Psoas muscle (tissue), 8 donors: ENCODE measurements at places on chromosomes 1 and 21. TPM values are rescaled to one million over a fixed set of nuclear protein-coding genes. Genes with fewer than 3 reads are reported as not detected.
A peak's percentile ranks its signal among the peaks of the same experiment; 100 is the strongest.

- DNase-seq, result no peak
Observed at GRCh38 chr21:45780647-45781046, 137.1 kb downstream of the PCBP3 start.

DNA sequence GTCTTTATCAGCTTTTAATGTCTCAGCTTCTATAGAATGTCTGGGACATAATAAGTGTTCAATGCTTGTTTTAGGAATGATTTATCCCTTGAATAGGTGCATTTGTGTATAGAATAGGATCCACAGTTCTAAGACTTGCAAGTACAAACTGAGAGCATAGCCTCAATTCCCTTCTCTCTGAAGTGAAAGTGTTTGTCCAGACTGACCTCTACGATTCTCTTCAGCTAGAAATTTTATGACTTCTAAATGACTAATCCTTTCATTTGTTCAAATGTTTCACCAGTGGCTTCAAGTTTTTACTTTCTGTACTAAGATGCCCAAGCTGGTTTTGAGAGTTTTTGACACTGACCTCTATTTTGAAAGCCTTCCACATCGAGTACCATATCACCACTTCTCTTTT lies 608.2 kb upstream of the ADGRL4 start:
- DNase-seq, result no peak

DNA sequence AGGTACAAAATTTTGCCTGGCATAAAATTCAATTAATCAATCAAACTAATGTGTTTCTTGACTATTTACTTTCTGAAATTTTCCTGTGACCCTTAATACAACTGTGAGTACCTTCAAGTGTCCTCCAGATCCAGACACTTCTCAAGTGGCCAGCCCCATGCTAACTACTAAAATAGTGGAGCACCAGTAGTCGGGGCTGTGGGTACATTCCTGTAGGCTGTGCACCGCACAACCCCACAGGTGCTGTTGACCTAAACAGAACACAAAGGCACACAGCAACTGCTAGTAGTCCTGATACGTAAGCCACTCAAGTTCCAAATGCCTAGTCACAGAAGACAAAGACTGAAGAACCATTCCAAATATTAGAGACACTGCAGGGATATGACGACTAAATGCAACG lies 36.6 kb downstream of the TMEM50B start:
- no peak for DNase-seq

DNA sequence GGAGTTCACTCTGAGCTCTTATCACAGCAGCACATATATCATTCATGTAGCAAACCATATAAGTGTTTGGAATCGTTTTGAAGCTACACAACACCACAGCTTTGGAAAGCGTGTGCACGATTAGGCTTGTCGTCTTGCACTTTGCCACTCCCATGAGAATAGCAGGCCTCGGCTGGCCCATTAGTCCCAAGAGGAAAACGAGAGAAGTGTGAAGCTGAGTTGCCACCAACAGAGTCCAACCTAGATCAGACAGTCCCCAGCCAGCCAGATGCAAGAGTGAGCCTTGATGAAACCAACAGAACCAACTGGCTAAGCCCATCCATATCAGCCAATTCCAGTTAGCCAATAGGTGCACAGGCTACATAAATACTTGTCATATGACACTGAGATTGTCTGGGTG lies 238.4 kb downstream of the C1orf94 start:
- no peak for DNase-seq

DNA sequence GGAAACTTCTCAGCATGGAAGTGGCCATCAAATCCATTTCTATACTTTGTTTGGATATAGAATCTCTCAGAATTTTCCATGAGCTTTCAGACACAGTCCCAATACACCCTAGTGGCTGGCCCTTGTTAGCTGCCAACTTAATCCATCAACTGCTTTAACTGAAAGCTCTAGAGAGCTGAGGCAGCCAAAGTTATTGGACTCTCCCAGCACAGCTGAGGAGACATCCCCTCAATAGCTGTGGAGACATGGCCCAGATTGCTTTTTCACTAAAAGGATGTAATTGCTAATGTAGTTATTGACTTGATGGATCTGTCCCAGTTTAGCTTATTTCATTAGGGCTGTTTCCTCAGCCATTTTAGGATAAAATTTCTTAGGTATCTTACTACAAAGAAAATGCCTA lies 94.8 kb upstream of the PRMT6 start:
- DNase-seq, result no peak

GRCh38 chr1:169451218-169451824 lies 24.0 kb upstream of the CCDC181 start:
- no peak for DNase-seq

DNA sequence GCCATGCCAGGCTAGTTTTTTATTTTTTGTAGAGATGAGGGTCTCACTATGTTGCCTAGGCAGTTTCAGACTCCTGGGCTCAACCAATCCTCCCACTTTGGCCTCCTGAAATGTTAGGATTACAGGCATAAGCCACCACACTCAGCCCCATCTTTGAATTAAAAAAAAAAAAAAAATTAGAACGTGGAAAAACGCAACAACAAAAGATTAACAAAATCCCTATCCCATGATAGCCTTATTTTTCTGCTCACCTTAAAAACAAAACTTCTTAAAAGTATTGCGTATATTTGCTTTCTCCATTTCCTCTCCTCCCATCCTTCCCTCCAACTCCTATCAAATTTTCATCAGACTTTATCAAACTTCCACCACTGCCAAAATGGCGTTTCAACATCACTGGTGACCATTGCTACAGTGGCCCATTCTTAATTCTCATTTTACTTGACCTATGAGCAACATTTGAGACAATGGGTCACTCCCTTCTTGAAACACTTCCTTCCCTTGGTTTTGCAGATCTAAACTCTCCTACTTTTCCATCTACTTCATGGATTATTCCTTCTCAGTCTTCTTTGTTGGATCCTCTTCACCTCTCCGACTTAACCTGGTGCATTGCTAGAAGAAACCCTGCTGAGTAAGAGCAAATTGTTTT lies 579 bp upstream of the ZNF684 start:
- no peak for DNase-seq

GRCh38 chr1:84795213-84795612 lies 97.8 kb downstream of the LPAR3 start:
- no peak for DNase-seq

DNA sequence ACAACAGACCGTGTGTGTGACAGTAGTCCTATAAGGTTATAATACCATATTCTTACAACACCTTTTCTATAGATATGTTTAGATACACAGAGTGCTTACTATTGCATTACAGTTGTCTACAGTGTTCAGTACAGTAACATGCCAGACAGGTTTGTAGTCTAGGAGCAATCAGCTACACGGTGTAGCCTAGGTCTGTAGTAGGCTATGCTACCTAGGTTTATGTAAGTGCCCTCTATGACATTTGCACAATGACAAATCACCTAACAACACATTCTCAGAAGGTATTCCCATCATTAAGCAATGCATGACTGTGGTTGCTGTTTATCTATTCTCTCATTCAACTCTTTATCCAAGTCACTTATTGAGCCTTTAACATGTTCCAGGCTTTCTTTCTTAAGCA lies 1.8 kb upstream of the WLS start:
- no peak for DNase-seq

- DNase-seq, result no peak
Observed at GRCh38 chr1:208235356-208235981, 8.7 kb downstream of the PLXNA2 start.

DNA sequence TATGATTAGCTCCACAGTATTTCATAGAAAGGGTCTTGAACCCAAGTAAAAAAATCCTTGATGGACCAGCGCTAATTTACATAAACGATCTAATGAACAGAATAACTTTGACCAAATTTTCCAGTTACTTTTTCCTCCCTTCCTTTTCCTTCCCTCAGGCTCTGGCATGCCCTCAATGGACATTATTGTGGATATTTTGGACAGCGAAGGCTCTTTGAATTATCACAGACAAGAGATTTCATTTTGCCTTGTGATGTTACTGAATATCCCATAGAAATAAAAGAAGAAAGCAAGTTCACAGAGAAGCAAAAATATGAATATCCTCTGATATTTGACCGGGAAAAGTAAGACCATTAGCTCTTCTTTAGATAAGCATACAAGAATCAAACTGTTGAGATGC lies 60.3 kb upstream of the EXO1 start:
- no peak for DNase-seq

- DNase-seq, result no peak
Observed at GRCh38 chr21:8991088-8991907, 1530.1 kb upstream of the TPTE start.

- no peak for DNase-seq
Observed at GRCh38 chr1:91863498-91863897, 22.5 kb downstream of the TGFBR3 start.

DNA sequence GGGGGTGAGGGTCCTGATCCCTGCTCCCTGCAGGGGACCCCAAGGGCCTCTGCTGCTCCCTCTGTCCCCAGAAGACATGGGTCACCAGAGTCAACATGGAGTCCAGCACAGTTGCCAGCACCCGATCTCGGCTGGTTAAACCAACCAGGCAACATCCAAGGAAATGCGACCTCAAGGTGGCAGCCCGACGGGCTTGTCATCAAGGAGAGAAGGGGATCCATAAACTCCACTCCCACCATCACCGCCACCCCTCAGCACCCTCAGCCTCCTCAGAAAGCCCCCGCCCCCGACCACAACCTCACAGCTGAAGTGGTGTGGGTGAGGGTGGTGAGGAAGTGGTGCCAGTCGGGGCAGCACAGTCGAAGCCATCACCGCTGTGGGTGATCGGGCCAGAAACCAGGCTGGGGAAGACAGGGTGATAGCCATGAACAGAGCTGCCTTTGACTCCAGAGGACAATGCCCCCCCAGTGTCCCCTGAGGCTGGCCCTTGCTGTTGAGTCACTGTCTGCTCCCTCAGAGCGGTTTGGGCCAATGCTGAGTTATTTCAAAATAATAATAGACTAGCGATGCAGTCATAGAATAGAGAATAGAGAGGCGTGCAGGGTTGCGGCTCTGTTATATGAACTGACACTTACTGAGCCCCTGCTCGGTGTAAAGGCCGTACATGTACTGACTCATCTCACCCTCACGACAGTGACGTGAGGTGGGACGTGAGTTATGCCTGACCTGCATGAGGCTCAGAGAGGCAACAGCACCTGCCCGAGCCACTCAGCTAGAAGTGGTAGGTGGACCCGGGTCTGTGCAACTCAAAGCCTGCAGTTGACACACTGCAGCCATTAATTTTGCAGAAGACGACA lies 88.7 kb upstream of the IFFO2 start:
- no peak for DNase-seq

GRCh38 chr1:153509036-153509435 lies 26.8 kb downstream of the S100A6 start:
- DNase-seq, result no peak

GRCh38 chr1:90704817-90705216 lies 12.3 kb downstream of the BARHL2 start:
- no peak for DNase-seq

- no peak for DNase-seq
Observed at GRCh38 chr1:68426594-68426993, 23.2 kb downstream of the RPE65 start.

DNA sequence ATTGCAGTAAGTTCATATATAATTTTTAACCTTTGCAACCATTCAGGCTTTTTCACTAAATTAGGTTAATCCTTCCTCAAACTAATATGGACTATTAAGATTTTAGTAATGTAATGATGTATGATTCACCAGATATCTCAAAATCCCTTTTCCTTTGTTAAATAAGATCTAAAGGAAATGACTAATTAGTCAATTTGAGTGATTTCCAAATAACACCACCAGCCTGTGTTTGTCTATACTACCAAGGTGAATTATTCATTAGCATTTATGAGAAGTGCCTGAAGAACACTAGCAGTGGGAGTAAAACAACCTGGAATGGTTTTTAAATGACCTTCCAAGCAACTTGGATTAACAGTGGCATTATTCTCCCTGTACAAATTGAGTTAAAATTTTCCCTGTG lies 670.6 kb upstream of the PKN2 start:
- DNase-seq, result no peak

DNA sequence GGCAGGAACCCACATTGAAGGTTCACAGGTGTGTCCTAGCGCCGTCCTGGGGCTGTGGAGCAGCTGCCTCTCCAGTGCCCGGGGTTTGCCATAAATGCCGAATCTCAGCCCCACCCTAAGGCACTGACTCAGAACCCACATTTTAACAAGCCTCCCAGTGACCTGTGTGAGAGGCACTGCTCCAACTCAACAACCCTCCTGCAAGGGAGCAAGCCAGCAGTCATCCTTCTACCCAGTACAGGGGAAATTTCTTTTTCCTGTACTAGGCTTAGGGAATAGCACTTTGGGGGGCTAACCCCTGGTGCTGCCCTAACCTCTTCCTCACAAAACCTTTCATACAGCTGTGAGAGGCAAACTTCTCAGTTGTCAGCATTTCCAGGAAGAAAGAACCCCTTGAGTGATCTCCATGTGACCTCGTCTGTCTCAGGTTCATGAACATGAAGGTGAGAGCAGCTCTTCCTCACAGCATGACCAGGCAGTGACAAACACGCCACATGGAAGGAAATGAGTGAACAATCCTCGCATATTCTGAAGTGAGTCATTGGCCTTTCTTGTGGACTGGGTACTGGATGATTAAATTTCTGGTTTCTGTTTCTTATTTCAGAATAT lies 11.4 kb upstream of the BCAR3 start:
- DNase-seq, result no peak

GRCh38 chr1:109775398-109775797 lies 11.7 kb upstream of the EPS8L3 start:
- no peak for DNase-seq

GRCh38 chr1:4657960-4658541 lies 3.6 kb downstream of the AJAP1 start:
- DNase-seq, result peak; percentile 62

OR10J1 gene
- not detected for polyA plus RNA-seq

HPDL gene
- polyA plus RNA-seq, result 4.9 TPM

SH3BGRL3 gene
- polyA plus RNA-seq, result 18.2 TPM

PHF13 gene
- 7.5 TPM for polyA plus RNA-seq

FCRL6 gene
- not detected for polyA plus RNA-seq

BATF3 gene
- 0.53 TPM for polyA plus RNA-seq

AMIGO1 gene
- polyA plus RNA-seq, result 8.0 TPM

SEMA4A gene
- polyA plus RNA-seq, result 0.77 TPM

CPT2 gene
- 16.8 TPM for polyA plus RNA-seq

S100A16 gene
- polyA plus RNA-seq, result 23.5 TPM

THEM5 gene
- not detected for polyA plus RNA-seq

GBP6 gene
- 0.04 TPM for polyA plus RNA-seq

GNAT2 gene
- polyA plus RNA-seq, result 0.16 TPM
